ENCODE measurements at places on chromosomes 3 and 15.

GRCh38 chr3:133745981-133746711 is at the start of gene TF:
TF (plus strand) TSS chr3:133746393; CDS start chr3:133746441, 48 bp downstream.
- DNase-seq: no peak

DNA sequence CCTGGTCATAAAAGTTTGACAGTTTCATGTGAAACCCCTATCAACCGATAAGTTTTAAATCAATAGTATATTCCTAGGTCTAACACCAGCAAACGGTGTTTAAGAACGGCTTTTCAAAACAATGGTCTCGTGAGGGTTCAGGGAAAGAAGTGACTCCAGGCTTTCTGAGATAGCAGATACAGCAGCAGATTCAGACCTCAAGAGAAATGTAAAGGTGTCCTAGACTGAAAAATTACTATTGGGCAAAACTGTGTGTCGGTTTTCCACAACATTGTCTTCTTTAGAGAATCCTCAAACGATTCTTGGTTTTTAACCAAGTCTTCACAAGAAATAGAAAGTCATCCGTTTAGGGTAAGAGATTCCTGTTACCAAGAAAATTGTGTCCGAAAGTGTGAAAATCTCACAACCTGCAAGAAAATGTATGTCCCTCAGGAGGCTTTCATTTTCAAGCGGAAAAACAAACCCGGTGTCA is 1.2 kb downstream of the SETD2 start:
- DNase-seq: peak; percentile 22

GRCh38 chr15:72068856-72069255 is 49.1 kb downstream of the MYO9A start:
- DNase-seq: no peak

DNA sequence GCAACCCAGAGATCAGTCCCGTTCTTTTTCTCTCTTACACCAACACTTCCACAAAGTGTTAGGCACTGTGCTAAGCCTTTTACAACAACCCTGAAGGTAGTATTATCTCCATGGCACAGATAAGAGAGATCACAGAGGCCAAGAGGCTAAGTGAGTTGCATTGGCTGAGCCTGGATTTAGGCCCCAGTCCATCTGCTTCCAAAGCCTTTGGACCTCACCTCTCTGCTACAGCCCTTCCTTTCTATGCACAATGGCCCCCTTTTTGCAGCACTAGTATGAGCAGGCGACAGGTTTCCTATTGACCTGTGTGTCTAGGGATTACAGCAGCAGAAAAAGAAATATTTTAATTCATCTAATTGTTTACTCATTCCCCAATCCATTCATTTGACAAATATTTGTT is 76.2 kb downstream of the CRYGS start:
- DNase-seq: no peak
